Activated CD4-positive, alpha-beta T cell treated with anti-CD3 and anti-CD28 coated beads for 48 hours (primary cell): ENCODE measurements at places on chromosomes 5 and 9.

- no peak for DNase-seq
Measured at GRCh38 chr5:12330993-12331588, 426.8 kb upstream of the CTNND2 start.

GRCh38 chr9:81530310-81530810 lies 159.0 kb downstream of the TLE1 start:
- DNase-seq, result no peak

- peak; percentile 38 for DNase-seq
Measured at GRCh38 chr9:121353241-121354061, 16.6 kb downstream of the STOM start.

- no peak for DNase-seq
Measured at GRCh38 chr9:124429530-124429867, 14.3 kb upstream of the PSMB7 start.

DNA sequence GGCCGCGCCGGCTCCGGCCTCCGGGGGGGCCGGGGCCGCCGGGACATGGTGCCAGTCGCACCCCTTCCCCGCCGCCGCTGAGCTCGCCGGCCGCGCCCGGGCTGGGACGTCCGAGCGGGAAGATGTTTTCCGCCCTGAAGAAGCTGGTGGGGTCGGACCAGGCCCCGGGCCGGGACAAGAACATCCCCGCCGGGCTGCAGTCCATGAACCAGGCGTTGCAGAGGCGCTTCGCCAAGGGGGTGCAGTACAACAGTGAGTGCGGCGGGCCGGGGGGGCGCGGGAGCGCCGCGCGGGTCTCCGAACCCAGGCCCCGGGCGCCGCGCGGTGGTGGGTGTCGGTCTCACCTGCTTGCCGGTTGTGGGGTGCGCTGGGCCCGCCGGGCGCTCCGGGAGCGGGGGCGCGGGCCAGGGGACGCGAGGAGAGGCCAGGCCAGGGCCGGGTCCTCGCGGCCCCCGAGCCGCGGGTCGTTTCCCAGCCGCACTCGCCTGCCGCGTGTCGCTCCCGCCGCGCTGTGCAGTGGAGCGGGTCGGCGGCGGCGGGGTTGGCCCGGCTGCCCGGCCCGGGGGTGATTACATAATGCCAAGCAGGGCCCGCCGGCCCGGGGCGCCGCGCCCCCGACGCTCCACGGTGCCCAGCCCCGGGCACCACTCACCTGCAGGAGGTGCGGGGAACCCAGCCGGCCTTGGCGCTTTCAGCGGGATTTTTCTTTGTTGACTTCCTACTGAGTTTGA lies 492 bp downstream of the RABL6 start:
- peak; percentile 47 for DNase-seq

DNA sequence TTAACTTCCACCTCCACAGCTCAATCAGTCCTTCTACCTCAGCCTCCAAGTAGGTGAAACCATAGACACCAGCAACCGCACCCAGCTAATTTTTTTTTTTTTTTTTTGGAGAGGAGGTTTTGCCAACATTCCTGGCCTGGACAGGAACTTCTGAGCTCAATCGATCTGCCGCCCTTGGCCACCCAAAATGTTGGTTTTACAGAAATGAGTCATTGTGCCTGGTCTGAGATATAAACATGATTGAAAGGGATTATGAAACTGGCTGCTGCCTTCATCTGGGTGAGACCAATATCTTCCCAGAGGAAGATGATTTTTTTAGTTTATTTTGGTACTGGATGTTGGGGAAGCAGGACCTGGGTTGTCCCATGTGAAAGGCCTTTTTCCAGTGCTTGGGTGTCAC lies 9.2 kb downstream of the TAF11L12 start:
- no peak for DNase-seq

- no peak for DNase-seq
Measured at GRCh38 chr5:150052956-150053712, 33.2 kb downstream of the CSF1R start.

GRCh38 chr9:37931592-37931991 lies 27.7 kb upstream of the SLC25A51 start:
- DNase-seq, result no peak

GRCh38 chr5:93894601-93895354 lies 153.4 kb upstream of the POU5F2 start:
- DNase-seq, result no peak

GRCh38 chr9:15219546-15219945 lies 87.5 kb downstream of the TTC39B start:
- no peak for DNase-seq

DNA sequence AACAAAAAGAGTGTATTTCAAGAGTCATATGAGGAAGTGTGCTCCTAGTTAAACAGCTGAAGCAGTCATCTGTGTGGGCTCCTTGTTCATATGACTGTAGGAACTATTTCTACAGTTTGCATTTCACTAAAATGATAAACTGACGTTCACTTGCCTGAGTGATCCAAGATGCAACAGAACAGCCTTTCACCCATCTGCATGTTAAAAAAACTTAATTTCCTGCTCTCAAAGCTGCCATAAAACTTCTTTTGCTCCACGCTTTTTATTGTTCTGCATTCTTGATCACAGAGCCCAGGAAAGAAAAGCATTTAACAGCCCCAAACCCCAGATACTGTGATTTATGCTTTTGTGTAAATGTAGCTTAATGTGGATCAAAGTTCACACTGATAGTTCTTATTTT lies 43.9 kb downstream of the ZNF608 start:
- DNase-seq, result no peak

DNA sequence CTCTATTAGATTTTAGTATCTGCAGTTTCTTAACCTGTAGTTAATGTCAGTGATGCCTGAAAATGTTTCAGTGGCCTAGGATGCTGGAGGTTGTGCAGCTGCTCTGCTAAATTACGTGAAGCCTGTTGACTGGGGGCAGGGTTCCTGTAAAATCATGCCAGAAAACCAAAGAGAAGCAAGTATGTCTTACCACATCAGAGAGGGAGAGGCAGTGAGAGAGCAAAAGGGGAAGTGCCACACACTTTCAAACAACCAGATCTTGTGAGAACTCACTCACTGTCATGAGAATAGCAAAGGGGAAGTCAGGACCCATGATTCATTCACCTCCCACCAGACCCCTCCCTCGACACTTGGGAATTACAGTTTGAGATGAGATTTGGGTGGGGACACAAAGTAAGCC lies 83.9 kb upstream of the CYLC2 start:
- DNase-seq, result no peak

- DNase-seq, result no peak
Measured at GRCh38 chr5:99315413-99316183, 386.8 kb upstream of the CHD1 start.

DNA sequence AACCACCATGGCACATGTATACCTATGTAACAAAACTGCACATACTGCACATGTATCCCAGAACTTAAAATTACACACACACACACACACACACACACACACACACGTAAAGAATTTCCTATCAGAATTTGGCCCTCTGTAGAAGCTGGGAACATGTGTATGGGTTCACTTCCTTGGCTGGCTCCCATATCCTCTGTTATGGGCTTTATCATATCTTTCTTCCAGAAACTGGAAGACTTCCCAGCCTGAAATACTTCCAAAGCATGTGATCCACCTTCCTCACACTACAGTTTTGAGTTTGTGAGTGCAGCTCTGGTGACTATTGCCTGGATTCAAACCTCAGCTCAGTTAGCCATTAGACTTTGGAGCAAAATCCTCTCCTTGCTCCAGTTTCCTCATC lies 78.6 kb upstream of the GDNF start:
- no peak for DNase-seq

- DNase-seq, result no peak
Measured at GRCh38 chr9:128995791-128996190, 32.3 kb downstream of the SH3GLB2 start.

DNA sequence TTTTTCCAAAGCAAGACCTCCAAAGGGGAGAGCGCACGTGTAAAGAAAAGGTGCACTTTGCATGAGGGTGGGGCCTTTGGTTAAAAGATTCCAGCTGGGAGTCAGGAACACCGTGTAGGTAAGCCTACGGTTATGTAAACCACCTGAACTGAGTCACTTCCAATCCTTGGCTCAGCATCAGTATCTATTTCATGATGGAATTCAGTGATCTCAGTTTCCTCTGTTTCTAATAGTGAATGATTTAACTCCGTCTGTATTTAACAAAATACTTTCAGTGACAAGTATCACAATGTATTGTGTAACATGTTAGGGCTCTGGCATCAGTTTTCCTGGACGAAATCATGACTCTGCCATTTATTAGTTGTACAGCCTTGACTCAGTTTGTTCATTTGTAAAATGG lies 1.3 kb upstream of the SVEP1 start:
- no peak for DNase-seq

- no peak for DNase-seq
Measured at GRCh38 chr9:37011530-37011929, 22.5 kb downstream of the PAX5 start.

GRCh38 chr5:3993856-3994473 lies 398.3 kb downstream of the IRX1 start:
- DNase-seq, result no peak

DNA sequence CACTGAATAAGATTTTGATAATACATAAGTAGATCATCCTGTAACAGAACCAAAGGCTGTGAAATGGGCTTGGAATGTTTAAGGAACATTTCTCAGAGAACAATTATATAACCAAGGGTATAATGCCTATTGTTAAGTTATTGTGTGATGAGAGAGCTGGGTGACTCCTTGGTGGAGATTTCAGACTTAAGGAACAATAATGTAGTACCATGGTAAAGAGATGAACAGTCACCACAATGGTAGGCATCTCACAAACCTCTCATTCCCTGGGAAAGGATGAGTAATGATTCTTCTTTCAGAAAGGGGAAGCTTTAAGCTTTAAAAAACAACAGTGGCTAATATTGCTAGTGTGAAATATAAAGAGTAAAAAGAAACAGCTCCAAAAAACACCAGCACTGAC lies 147.4 kb downstream of the TRIM36 start:
- no peak for DNase-seq

- no peak for DNase-seq
Measured at GRCh38 chr9:94717761-94718160, 8.7 kb upstream of the AOPEP start.

- DNase-seq, result no peak
Measured at GRCh38 chr5:1494780-1495524, 28.8 kb downstream of the LPCAT1 start.

- DNase-seq, result no peak
Measured at GRCh38 chr9:84593352-84593751, 76.2 kb upstream of the NTRK2 start.
